ENCODE measurements at places on chromosomes 11 and 22.

DNA sequence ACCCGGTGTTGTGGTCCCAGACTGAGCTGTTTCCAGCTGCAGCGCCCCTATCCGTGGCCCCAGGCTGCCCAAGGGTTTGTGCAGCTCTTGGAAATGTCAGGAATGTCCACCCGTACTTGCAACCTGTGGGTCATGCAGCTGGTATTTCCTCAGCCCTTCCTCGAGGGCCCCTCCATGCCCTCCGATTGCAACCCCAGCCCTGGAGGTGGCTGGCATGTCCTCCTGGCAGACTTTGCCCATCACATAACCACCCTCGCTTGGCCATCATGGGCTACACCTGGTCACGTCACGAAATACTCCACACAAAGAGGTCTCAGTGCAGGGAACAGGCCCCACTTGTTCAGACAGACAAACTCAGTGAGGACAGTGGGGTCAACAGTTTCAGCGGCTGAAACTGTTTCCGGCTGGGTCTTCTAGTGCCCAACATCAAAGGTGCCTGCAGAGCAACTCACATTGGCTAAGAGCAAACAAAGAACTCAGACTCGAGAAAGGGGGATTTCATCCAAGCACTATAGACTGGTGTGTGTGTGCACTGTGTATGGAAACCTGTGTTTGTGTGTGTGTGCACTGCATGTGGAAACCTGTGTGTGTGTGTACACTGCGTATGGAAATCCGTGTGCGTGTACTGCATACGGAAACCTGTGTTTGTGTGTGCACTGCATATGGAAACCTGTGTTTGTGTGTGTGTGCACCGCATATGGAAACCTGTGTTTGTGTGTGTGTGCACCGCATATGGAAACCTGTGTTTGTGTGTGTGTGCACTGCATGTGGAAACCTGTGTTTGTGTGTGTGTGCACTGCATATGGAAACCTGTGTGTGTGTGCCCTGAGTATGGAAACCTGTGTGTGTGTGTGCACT is 72.8 kb upstream of the CCND1 start:
- DNase-seq, result no peak

GRCh38 chr11:101448881-101449442 is 134.8 kb downstream of the TRPC6 start:
- DNase-seq, result no peak

GRCh38 chr11:35524780-35525179 is 636 bp downstream of the PAMR1 start:
- no peak for DNase-seq

- peak; percentile 99 for DNase-seq
Observed at GRCh38 chr22:42296381-42296853, 26.0 kb upstream of the TCF20 start.

- DNase-seq, result no peak
Observed at GRCh38 chr11:65384301-65384889, 1.9 kb upstream of the SLC25A45 start.

GRCh38 chr22:20043057-20043996 is 22.4 kb downstream of the TANGO2 start:
- DNase-seq, result no peak

GRCh38 chr11:5671831-5672230 is 13.0 kb downstream of the TRIM5 start:
- DNase-seq, result no peak

GRCh38 chr11:2719831-2720590 is 20.2 kb upstream of the KCNQ1OT1 start:
- DNase-seq, result no peak

DNA sequence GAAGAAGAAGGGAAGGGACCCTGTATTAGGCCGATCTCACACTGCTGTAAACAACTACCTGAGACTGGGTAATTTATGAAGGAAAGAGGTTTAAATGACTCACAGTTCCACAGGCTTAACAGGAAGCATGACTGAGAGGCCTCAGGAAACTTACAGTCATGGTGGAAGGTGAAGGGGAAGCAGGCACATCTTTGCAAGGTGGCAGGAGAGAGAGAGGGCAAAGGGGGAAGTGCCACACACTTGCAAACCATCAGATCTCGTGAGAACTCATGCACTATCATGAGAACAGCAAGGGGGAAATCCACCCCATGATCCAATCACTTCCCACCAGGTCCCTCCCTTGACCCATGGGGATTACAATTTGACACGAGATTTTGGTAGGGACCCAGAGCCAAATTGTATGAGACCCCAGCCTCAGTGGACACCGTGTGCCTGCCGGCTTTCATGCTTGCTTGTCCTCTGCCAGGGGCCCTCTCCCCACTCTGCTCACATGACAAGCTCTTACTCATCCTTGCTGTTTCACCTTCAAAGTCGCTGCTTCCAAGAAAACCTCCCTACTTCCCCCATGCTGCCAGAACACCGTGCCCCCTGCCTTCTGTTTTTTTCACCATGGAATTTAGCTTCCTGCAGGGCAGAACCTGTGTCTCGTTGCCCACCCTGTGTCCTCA is 23.3 kb upstream of the PPFIA1 start:
- no peak for DNase-seq

DNA sequence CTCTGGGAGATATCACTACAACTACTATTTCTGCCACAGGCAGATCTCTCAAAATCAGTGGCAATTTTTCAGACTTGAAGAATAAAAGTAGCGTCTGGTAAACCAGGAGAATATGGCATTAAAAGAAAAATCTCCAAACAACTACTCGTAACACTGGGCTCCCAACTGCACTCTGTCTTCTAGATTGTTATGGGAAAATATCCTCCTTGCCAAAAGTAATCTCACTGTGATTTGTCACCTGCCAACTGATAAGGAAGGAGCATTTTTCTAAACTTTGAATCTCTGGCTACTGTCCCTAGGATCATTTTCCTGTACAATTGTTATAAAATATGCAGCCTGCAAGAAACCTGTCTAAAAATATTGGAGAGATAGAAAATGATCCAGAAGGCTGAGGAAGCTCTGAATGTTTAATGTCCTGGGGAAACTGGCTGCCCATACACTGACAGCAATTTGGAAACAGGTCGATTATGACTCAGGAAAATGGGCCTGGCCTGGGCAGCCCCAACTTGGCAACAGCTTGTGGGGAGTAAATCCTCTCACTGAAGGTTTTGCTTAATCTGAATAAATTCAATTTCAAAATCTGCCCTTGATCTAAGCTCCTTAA is 90.5 kb upstream of the DBX1 start:
- DNase-seq, result peak; percentile 71

DNA sequence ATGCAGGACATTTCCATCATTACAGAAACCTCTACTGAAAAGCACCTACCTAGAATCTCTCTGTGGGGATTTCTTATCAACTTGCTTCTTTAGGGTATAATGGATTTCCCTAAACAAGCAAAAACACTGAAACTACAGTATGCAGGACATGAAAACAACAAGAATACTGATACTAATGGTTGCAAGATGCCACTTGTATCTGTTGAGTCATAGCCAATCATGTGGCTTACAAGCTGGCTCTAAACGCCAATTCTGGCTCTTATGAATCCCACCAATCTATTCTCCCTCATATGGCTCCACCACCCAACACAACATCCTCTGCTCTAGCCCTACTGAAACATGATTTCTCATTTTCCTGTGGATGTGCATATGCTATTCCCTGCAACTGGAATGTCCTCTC is 22.6 kb downstream of the TENM4 start:
- no peak for DNase-seq

- no peak for DNase-seq
Observed at GRCh38 chr22:38223289-38223960, 21.6 kb downstream of the MAFF start.

- no peak for DNase-seq
Observed at GRCh38 chr11:36130401-36130800, 158.8 kb downstream of the COMMD9 start.
